ENCODE measurements at places on chromosomes 2 and 18. TPM values are rescaled to one million over a fixed set of nuclear protein-coding genes. Genes with fewer than 3 reads are reported as not detected.

Gene PKDCC
- total RNA-seq, result 6.3 TPM

Gene NT5DC4
- total RNA-seq, result not detected

Gene HOXD1
- total RNA-seq, result 10.0 TPM

Gene ALKAL2
- not detected for total RNA-seq
